ENCODE measurements at places on chromosomes 5 and 9.

DNA sequence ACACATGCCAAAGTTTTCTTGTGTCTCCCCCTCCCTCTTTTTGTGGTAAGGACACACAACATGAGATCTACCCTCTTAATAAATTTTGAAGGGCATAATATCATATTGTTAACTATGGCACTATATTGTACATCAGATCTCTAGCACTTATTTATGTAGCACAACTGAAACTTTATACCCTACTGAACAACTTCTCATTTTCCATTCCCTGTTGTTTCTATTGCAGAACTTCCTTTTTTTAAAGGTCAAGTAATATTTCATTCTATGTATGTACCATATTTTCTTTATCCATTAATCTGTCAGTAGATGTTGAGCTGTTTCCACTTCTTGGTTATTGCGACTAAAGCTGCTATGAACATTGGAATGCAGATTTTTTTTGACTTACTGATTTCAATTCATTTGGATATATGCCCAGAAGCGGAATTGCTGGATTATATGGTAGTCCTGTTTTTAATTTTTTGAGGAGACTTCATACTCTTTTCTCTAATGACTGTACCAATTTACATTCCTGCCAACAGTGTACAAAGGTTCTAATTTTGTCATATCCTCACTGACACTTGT lies 305.3 kb downstream of the PRR16 start:
- DNase-seq, result no peak

DNA sequence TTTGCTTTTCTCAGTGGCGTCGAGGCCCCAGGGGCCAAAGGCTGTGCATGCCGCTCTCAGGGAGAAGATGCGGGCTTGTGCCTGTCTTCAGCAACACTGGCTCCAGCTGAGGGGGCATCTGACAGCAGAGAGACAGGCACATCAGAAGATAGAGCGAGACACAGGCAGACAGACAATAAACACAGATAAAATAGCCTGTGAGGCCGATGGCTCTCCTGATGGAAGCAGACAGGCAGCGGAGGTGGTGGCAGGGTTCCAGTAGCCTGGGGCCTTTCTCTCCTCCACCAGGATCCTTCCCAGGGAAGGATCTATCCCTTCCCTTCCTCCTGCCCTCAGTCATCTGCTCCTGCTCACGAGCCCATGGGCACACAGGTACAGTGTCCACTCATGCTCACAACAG lies 16.6 kb upstream of the UNC5A start:
- DNase-seq, result no peak

DNA sequence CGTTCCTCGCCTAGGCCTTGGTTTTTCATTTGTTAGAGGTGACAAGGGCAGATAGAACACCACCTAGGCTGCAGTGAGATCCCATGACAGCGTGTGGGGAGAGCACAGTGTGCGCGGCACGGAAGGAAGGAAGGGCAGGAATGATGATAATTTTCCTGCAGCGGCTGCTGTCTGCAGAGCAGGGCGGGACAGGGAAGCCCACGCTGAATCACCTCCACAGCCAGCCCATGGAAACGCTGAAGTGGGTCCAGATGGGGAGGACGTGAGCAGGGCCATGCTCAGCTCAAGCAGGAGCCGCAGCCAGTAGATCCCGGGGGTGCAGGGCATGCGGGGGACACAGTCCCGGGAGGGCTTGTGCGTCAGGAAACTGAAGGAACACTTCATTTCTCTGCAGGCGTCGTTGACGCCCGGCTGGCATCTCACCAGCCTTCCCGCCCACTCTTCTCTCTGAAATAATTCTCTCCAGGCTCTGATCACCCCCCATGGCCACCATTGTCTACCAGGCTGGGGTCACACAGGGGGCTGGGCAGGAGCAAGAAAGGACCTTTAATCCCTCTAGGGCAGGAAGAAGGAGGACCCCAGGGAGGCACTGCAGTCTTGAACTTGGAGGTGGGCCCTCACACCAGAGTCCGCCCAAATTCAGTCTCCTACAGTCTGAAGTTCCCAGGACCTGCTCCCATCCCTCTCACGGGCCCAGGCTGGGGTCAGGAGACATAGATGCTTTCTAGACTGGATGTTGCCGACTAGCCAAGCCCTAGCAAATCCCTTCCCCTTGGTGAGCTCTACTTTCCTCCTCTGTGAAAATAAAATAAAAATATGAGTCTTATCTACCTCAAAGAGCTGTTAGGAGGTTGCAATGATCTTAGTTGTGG lies 20.9 kb upstream of the SYNPO start:
- DNase-seq, result peak; percentile 45

DNA sequence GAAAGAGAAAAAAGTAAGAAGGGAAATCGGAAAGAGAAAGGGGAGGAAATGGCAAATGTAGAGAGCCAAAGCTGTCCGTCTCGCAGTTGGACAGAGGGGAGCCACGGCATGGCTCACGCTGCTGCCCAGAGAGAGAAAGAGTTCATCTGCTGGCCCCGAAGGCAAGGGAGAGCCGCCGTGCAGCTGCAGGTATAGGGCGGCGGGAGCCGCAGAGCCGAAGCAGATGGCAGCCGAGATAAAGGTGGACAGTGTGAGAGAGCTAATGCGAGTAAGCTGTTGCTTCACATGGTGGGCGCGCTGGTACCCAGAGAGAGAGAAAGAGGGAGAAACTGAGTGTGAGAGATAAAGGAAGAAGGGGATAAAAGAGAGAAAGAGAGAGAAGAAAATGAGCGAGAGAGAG lies 188.4 kb upstream of the PPP1R26 start:
- no peak for DNase-seq

GRCh38 chr9:127983847-127984289 lies 3.1 kb upstream of the EEIG1 start:
- DNase-seq, result no peak

GRCh38 chr5:53002491-53002890 lies 13.3 kb downstream of the ITGA2 start:
- DNase-seq, result no peak

GRCh38 chr5:139271201-139272027 lies 22.1 kb upstream of the MATR3 start:
- peak; percentile 91 for DNase-seq

DNA sequence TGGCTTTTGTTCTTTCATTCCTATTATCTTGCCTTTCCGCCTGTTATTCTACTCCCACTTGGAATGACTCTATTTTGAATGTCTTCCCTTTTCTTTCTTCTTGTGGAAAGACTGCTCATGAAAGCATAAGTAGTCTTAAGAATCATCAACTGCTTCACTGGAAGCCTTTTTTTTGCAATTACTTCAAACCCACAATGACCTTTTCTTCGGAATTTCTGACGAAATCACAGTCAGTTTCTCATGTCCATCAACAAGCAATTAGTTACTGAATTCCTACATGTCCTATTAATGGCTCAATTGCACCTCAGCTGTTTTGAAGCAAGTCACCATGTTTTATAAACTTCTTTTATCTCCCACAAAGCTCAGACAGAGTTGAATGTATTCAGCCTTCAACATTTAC lies 196.2 kb downstream of the TARS1 start:
- no peak for DNase-seq

GRCh38 chr9:34701023-34701768 lies 8.7 kb downstream of the CCL21 start:
- peak; percentile 65 for DNase-seq

GRCh38 chr5:128764601-128765310 lies 200.5 kb upstream of the SLC27A6 start:
- DNase-seq, result no peak

- no peak for DNase-seq
Observed at GRCh38 chr9:127692071-127692470, 14.7 kb upstream of the CFAP157 start.

GRCh38 chr9:113446323-113446740 lies 17.2 kb upstream of the RGS3 start:
- DNase-seq, result peak; percentile 68

DNA sequence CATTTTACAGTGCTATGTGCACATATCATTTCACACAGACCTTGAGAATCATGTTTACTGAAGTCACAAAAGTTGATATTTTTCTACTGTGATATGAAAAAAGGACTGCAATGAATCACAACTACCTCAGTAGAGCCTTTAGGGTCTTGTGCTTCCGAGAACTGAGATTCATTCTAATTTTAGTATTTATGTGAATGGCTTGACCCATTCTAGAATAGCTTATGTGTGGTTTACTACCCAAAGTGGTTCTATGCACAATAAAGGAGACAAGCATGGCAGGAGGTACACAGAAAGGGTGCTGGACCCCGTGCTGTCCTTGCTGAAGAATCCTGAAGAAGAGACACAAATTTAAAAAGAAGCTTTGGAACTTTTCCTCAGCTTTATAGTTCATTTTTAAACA lies 28.2 kb downstream of the MEF2C start:
- no peak for DNase-seq

- DNase-seq, result no peak
Observed at GRCh38 chr5:3377176-3377575, 218.5 kb upstream of the IRX1 start.

- no peak for DNase-seq
Observed at GRCh38 chr5:157785801-157786200, 42.3 kb downstream of the LSM11 start.

DNA sequence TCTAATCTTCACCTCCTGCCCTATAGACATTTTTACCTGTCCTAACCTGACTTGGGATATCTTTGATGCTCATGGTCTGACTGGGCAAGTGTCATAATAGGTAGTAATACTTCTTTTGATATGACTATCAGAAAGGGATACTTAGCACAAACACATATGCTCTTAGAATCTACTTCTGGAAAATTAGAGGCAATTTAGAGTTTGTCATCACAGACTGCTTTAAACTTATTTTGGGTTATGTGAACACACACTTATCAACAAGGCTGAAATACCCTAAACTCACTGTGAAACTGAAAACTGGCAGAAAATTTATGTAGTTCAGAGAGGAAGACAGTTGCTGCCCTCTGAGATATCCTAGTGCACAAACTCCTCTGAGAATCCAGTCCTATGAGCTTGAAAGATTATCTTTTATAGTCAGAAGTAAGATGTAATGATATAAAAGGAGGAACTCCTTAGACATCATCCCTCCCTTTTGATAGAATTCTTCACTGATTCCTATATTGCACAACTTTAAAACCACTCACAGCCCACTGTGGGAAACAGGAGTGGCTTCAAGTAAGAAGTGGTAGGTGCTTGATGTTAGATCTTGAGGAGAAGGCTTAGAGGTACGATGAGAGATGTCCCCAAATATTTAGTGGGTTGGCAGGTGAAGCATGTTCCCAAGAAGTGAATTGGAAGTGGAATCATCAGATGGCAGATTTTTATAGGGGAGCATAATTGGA lies 273.3 kb downstream of the MAN2A1 start:
- no peak for DNase-seq

- DNase-seq, result no peak
Observed at GRCh38 chr5:135724617-135725016, 109.8 kb upstream of the SLC25A48 start.

GRCh38 chr9:17614903-17615302 lies 36.0 kb downstream of the SH3GL2 start:
- DNase-seq, result peak; percentile 3

- peak; percentile 55 for DNase-seq
Observed at GRCh38 chr9:37412431-37413151, 9.9 kb upstream of the GRHPR start.

DNA sequence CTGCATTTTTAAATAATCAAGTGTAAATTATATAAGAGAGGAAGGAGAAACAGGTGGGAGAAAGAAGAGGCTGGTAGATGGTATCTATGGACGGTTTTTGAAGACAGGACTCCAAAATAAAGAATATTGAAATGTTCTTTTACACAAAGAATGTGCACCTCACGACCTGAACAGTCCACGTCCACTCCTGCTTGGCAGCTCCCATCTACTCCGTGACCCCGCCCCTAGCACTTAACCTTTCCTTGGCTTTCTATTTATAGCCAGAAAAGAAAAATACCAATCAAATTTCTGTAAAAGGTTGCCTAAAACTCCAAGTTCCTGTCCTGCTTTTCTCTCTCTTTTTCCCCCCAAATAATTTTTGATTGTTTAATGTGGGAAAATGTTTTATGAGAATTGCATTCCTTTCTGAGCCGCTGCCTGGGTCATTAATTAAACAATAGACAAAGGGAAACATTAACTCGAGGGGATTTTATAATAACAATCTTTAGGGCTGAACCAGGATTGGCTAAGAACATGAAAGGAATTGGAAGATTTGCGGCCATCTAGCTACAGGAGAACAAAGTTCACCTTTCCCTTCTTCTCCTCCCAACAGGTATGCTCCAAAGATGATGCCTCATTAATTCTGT lies 173.6 kb upstream of the MAP3K1 start:
- no peak for DNase-seq

DNA sequence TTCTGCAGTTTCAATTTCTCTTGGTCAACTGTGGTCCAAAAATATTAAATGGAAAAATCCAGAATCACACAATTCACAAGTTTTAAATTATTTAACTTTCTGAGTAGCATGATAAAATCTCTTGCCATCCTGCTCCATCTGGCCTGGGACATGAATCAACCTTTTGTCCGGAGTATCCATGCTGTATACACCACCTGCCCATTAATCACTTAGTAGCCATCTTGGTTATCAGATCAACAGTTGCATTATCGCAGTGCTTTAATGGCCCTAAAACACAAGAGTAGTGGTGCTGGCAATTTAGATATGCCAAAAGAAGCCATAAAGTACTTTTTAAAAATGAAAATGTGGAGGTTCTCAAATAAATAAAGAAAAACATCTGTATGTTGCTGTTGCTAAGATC lies 25.3 kb downstream of the EFCAB9 start:
- DNase-seq, result no peak

- DNase-seq, result peak; percentile 96
Observed at GRCh38 chr5:9437741-9438240, 108.1 kb downstream of the SEMA5A start.

GRCh38 chr5:146221234-146221633 lies 17.8 kb downstream of the RBM27 start:
- no peak for DNase-seq

DNA sequence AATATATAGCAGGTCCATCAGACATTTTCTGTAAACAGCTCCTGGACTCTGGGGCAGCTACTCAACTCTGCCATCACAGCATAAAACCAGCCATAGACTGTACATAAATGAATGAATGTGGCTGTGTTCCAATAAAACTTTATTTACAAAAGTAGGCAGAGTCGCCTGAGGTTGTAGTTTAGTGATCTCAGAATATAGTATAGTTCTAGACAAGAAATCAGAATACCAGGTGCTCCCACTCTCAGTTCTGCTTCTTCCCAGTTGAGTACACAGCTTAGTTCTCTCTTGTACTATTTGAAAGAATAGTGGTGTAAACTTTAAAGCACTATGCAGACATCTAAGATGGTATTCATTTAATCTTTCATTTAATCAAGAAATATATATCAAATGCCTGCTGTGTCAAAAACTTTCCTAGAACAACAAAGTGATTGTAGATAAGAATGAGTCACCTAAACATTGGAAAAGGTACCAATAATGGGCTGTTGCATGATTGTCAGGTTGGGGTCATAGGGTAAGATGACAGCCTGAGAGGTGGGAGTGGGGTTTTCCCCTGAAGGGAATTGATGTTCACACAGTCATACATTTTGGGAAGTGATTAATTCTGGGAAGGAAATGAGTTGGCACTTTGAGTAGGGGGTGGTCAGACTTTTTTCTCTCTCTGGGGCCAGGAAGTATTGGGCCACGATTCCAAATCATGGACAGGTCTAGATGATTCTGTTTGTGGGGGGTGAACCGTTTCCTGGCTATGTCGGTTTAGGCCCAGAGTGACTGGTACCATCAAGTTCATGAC lies 37.0 kb downstream of the TNFSF8 start:
- DNase-seq, result peak; percentile 96

- no peak for DNase-seq
Observed at GRCh38 chr9:2624051-2624682, 2.6 kb downstream of the VLDLR start.

GRCh38 chr9:115261656-115262081 lies 143.7 kb upstream of the TNC start:
- peak; percentile 85 for DNase-seq

Data from ELR (cell line).